Bone marrow (tissue), 2 donors: ENCODE measurements at places on chromosomes 3 and 15.

GRCh38 chr15:94080989-94081605 lies 150.3 kb upstream of the MCTP2 start:
- DNase-seq: no peak

GRCh38 chr15:100881573-100882336 lies 2.1 kb downstream of the ALDH1A3 start:
- DNase-seq: no peak

- DNase-seq: no peak
Observed at GRCh38 chr3:128432971-128433836, 33.5 kb downstream of the DNAJB8 start.

DNA sequence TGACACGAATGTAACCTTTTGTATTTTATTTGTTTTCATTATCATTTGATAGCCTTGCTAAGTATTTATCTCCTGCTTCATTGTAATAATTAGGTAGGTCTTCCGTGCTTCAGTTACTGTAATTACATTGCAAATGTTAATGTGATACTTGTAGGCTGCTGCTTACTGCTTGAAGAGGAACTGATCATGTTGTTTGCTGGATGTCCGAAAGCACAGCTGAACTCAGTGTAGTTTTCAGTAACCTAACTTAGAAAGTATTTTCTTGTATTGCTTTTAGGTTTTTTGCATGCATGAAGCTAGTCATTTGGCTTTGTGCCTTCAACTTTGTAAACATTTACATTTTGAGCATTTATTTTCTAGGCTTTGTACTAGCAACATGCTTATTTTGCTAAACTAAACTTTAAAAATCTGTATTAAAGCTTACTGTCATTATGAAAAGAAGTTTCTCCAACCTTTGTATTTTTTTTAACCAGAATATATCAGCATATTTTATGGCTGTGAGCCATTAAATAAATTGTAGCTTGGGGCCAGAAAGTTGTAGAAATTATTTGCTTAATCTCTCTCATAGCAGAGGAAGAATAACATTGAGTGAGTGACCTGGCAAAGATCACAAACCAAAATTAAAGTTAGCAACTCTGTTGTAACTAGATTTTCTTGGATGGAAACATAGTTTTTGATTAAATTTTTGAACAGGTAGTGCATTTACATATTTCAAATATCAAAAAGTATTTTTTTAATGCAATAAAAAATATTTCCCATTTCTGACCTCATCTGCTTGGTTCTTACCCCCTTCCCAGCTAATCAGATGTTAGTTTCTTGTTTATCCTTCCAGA lies 30.7 kb downstream of the SACM1L start:
- no peak for DNase-seq

DNA sequence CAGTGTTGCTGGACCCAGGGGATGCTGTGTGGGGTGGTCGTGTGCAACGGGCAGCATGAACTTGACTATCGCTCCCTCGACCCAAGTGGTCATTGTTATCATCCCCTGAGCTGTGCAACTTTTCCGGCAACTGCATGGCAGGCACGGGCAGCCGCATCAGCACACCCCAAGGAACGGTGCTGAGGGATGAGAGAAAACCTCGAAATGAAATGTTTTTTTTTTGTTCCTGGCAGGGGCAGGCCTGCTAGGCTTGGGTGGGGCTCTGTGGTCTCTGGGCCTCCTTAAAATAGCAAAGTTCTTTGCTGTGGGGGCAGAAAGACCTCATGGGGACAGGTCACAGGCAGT lies 51.4 kb downstream of the CORO2B start:
- DNase-seq: no peak

DNA sequence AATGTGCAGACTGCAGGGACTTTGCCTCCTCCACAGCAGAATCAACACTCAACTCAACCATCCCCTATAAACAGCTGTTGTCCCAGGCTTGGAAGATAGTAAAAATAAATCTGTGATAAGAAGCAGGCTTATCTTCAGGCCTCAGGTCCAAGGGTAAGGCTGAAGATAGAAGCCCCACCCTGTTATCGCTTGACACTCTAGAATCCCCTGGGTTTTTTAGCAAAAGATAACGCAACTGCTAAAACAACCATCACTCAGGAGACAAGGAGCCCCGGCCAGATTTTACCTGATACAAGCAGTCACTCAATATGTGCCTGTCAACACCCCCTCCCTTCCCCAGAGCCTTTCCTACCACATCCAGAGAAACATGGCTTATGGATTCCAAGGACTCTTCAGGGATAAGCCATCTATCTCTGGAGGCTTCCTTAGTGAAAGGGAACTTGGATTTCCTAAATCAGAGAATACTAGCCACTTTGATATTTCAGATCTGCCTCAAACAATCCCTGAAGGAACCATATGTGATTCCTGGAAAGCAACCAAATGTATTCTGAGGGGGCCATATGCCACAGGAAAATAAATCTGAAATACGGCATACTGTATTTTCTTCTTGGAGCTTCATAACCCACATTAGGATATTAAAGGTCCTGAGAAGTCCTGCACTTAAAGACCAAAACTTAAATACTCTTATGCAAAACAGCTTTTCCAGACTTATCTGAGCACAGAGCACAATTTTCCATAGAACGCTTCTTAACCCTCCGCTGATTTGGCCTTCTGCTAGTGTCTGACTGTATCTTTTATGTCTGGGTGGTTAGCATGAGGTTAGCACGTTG lies 60.4 kb downstream of the LYZL4 start:
- DNase-seq: no peak

GRCh38 chr3:119289404-119289770 lies 4.8 kb upstream of the ARHGAP31 start:
- DNase-seq: no peak

- DNase-seq: no peak
Observed at GRCh38 chr3:157393113-157393512, 43.5 kb upstream of the PTX3 start.

DNA sequence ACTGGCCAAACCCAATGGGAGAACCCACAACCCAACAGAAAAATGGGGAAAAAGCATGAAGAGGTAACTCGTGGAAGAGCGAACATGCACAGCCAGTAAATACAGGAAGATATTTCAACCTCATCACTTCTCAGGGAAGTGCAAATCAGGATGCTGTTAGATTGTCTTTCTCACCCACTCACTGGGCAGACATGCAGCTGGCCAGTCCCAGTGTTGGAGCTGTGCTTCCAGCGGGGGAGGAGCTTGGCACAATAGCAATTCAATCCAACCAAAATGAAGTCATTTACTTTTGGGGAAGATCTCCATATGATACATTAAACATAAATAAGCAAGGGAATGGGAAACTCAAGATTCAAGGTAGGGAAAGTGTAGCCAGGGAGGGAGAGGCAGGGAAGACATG lies 12.1 kb downstream of the WNT7A start:
- DNase-seq: no peak

- DNase-seq: no peak
Observed at GRCh38 chr3:106965307-106965706, 411.9 kb upstream of the CCDC54 start.

GRCh38 chr15:61856295-61856694 lies 204.0 kb downstream of the VPS13C start:
- no peak for DNase-seq

DNA sequence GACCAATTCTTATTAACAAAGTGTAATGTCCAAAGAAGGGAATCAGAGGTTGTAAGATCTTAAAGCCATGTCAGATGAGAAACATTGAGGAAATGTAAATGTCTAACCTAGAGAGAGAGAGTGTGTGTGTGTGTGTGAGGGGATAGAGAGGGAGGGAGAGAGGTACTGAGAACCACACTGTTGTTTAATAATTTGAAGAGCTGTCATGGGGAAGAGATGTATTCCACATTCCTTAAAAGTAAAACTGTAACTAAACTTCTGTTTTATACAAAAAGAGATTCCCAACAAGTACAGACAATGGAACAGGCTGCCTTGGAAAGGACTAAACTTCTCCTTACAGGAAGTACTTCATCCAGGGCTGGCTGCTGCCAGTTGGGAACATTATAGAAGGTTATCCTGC lies 68.9 kb upstream of the BOC start:
- DNase-seq: no peak

GRCh38 chr3:40258555-40258954 lies 51.0 kb upstream of the EIF1B start:
- DNase-seq: no peak

- DNase-seq: no peak
Observed at GRCh38 chr15:93527374-93528050, 438.5 kb upstream of the RGMA start.

GRCh38 chr3:48919215-48920138 lies 835 bp downstream of the ARIH2 start:
- no peak for DNase-seq

DNA sequence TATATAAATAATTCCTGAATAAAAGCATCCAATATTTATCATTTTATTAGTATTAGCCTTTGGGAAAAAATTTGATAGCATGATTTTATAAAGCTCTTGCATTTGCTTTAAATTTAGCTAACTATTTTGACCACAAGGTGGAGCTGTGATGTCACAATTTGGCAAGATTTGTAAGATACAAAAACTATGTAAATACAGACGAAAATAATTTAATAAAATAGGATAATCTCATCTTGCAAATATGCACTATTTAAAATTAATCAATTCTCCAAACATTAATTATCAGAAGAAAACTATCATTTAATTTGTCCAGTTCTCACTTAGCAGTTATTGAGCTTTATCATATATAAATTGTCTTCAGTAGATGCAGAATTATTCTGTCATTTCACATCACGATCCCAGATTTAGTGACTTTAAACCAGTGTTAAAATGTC lies 95.4 kb downstream of the PLOD2 start:
- no peak for DNase-seq

GRCh38 chr3:151224268-151224866 lies 21.4 kb upstream of the GPR171 start:
- no peak for DNase-seq

DNA sequence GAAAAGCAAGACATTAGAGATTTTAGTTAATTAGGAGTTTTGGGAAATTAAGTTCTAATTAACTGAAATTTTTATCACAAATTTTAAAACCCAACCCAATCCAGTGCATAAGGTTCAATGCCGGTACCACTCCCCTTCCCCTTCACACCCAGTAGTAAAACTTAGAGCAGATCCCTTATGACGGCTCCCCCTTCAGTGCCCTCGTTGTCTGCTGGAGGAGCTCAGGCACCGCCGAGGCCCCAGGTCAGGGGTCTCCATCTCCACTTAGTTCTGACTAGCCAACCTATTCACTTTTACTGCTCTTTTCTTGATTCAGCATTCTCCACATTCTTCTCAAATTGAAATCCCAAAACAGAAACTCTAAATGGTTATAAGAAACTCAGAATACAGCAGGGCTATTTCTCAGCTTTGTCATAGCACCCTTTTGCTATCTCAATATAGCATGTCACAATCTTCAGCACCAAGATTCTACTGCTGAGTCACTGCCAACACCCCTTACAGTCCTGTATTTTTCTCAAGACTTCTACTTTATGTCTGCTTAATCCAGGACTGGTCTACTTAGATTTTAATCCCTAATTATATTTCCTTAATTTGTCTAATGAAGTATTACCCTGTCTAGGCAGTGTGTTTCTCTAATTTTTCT lies 39.8 kb downstream of the TUBGCP4 start:
- DNase-seq: no peak

- DNase-seq: no peak
Observed at GRCh38 chr3:13673207-13673606, 124.3 kb downstream of the FBLN2 start.

DNA sequence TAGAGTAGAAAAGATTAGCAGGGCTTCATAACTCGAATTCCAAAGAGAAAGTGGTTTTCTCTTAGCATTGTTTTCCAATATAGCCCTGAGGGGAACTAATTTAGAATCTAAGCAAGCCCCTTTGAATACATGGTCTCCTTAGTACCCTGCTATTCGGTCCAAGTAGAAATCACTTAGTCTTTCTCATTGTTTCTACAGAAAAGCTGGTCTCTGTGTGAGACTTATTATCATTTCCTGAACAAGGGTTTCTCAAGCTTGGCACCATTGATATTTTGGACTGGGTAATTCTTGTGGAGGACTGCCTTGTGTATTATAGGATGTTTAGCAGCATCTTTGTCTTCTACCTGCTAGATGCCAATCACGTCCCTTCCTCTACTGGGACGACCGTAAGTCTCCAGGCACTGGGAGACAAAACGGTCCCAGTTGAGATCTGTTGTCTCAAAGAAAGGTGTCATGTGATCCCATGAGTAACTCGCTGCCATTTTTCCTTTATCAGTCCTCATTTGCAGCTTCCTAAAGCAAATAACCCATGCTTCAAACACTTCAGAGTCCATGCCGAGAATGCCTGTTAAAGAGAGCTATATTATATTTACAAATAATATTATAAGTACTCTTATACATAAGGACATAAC lies 230.7 kb upstream of the SLCO3A1 start:
- no peak for DNase-seq

DNA sequence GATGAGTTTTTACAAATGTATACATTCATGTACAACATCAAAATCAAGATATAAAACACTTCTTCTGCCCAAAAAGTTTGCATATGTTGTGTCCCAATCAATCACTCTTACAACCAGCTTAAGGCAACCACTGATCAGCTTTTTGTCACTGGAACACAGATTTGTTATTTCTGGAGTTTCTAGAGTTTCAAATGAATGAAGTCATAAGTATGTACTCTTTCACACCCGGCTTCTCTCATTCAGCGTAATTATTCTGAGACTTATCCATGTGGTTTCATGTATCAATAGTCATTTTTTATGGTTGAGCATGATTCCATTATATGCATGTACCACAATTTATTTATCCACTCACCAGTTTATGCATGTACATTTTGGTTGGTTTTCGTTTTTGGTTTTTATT lies 53.0 kb upstream of the CORO2B start:
- DNase-seq: no peak

DNA sequence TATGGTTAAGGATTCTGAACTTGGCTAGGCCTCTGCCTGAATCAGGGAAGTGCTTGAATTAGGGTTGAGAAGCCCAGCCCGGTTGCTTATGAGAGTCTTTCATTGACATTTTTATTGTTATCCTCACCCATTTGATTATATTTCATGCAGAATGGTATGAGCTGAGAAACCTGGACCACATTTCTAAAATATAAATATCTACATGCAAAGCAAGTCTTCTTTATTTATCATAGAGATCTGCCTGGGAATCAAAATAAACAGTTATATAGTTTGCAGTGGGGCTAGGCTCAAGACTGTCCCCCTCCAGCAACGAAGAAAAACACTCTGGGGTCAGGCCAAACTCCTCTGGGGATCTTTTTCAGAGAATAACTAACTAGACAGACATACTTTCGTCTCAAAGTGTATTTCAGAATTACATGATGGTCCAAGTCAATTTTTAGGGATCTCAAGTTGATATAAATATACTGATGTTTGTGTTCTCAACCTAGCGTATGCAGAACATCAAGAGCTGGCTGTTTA lies 675.4 kb upstream of the NR2F2 start:
- DNase-seq: no peak

DNA sequence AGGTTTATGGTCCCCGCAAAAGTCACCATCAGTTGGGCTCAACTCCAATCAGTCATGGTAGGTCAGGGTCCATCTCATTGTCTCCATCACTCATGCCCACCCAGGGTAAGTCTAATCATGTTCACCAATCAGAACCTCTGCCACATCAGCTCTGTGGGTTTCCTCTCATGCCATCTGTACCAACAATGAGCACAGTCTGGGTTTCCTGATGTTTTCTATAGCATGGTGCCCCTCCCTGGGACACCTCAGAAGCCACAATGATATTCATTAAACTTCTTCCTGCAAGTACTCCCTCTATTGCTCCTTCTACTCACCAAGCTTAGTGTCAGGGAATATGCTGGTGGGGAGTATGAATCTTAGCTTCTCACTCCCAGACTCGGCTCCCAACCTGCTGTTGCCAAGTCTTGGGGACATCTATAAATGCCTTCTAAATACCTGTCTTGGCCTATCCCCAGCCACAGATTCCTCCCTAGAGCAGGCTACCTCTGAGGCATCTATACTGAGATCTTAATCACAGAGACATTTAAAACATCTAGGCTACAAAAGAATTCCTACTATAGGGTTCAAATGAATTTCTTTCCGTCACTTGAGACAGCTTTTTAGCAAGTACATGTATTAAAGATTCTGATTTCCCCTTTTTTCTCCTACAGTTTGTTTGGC lies 5.0 kb upstream of the CCR2 start:
- DNase-seq: peak; percentile 46
